ENCODE measurements at places on chromosomes 16 and 17.
A peak's percentile ranks its signal among the peaks of the same experiment; 100 is the strongest.

- DNase-seq = no peak
These were observed 1.9 kb downstream of the PMP22 start for GRCh38 chr17:15263206-15263579.

- peak; percentile 91 for DNase-seq
These were observed 3.7 kb upstream of the CNP start for GRCh38 chr17:41962768-41963434.

- no peak for DNase-seq
These were observed 134.6 kb upstream of the IRX3 start for GRCh38 chr16:54421220-54421619.

GRCh38 chr17:78168903-78169793, 767 bp downstream of the SYNGR2 start:
- no peak for DNase-seq

GRCh38 chr16:65271996-65272395, 150.1 kb upstream of the CDH11 start:
- DNase-seq = no peak

DNA sequence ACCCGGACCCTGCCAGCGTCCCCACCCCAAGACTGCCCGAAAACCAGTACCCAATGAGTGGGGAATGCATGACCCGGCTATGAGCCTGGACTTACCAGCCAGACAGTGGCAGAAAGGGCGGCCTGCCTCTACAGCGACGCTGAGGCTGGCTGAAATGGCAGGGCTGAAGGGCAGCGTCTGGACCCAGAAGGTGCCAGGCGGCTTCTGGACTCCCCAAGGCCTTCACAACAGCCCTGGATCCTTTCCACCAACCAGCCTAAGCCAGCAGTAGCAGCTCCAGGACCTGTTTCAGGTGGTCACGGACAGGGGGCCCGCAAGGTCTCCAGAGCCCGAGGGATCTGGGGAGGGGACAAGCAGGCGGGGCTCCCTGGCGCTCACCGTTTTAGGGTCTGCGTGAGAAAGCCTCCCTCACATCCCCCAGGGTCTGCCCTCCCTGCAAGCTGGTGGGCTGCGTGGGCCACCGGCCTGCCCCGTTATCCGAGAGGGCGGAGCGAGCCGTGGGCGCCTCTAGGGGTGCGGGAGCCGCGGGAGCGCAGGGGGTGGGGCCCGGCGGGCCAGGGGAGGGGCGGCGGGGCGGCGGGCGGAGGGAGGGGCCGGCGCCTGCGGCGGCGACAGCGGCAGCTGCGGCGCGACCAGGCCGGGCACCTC, at the start of gene RIPOR1:
Gene RIPOR1, plus strand, starts transcription at position 608 of the 648 bp plus-strand sequence. CDS start 9,618 bp downstream, outside the sequence.
- DNase-seq = peak; percentile 50

DNA sequence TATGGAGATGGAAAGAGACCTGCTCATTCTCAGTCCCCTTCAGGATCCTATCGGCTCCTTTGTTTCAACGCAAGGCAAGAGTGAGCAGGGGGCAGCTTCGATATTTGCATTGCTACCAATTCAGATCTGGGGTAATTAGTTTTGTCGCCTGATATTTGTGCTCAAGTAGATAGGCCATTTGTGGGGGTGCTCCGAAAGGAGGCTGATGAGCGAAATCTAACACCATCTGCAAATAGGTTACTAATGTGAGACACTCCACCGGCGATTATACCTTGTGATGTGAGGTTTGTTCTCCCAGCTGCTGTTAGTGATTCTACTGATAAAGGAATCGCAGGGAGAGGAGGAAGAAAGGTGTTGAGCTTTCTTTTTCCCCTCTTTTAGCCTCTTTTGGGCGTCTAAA, 31.5 kb downstream of the WSCD1 start:
- DNase-seq = no peak

- DNase-seq = no peak
These were observed 139.8 kb downstream of the KATNIP start for GRCh38 chr16:27689711-27690110.

- no peak for DNase-seq
These were observed 42.8 kb downstream of the PHKB start for GRCh38 chr16:47503936-47504335.

- no peak for DNase-seq
These were observed 62.3 kb downstream of the ZDHHC7 start for GRCh38 chr16:84948851-84949610.

GRCh38 chr16:73610605-73611156, 562.8 kb upstream of the ZFHX3 start:
- no peak for DNase-seq

DNA sequence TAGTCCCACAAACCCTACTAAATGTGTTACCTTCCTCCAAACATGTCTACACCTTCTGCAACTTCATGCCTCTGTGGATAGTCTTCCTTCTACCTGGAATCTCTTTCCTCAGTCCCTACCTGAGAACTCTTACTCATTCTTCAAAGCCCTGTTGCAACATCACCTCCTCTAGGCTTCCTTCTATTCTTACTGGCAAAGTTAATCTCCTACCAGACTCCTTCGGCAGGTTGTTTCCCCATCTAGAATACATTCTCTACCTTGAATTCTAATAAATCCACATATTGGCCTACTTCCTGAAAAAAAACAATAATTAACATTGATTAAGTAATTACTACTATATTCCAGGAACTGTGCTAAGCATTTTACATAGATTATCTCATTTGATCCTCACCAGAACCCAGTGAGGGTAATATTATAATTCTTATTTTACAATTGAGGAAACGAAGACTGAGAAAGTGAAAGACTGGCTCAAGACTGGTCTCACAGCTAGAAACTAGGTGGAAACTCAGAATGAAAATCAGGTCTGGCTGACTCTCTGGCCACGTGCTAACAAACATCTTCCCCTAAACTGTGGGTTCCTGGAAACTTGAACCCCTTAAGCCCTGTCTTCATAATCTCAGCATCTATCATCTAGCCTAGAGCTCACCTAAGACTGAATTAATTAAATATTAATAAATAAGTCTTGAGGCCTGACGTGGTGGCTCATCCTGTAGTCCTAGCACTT, 4.6 kb upstream of the STAT3 start:
- no peak for DNase-seq

GRCh38 chr17:74819801-74820436, 39.8 kb downstream of the GRIN2C start:
- DNase-seq = no peak

DNA sequence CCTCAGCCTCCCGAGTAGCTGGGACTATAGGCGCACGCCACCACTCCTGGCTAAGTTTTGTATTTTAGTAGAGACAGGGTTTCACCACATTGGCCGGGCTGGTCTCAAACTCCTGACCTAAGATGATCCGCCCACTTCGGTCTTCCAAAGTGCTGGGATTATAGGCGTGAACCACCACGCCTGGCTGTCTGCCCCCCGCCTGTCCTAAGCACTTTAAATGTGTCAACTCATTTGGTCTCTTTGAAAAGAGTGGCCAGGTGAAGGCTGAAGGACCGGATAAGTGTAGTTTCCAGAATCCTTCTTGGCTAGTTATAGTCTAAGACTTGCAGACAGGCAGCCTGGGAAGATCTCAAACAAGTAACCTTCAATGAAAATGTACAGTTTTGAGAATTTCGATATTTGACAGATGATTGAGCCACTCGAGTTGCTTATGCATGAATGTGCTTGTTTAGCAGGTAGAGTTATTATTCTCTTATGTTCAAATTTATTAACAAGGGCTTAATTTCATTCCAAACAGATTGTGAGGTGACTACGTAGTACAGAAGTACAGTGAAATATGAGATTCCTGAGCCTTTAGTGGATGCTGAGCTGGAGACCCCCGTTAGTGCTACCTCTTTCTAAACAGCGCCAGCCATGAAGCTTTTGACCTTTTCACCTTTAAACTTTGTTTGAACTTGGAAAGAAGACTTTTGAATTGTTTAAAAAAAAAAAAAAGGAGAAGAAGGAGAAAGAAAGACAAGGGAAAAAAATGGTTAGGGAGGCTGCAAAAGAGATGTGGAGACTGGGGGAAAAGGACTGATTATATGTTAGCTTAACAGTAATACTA, 164.4 kb upstream of the TBX2 start:
- DNase-seq = no peak

DNA sequence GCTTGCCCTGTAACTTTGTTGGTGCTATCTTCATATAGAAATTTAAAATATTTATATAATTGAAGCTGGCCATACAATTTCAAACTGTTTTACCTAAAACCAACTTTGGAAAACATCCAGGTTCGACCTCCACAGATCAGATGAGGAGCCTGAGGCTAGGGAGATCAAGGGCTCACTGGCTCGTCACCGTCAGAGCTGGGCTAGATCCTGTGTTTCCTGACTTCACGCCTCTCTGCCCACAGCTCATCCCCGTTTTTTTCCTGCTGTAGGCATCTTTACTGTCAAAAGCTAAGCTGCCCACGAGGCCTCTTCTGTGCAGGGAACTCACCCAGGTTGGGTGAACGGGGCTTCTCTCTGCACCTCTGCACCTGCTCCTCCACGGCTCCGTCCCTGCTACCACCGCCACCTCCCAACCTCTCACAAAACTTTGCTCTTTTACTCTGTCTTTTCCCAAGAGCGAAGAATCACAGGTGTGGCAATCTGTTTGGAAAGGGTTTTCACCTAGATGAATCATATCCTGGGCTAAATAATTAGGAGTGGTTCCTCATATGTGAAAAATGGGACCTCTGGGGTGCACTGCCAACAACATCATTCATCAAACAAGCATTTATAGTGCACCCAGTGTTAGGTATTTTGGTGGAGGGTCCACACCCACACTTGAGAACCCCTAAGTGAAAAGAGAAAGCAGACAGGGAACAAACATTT, 24.8 kb upstream of the KDM6B start:
- DNase-seq = no peak

DNA sequence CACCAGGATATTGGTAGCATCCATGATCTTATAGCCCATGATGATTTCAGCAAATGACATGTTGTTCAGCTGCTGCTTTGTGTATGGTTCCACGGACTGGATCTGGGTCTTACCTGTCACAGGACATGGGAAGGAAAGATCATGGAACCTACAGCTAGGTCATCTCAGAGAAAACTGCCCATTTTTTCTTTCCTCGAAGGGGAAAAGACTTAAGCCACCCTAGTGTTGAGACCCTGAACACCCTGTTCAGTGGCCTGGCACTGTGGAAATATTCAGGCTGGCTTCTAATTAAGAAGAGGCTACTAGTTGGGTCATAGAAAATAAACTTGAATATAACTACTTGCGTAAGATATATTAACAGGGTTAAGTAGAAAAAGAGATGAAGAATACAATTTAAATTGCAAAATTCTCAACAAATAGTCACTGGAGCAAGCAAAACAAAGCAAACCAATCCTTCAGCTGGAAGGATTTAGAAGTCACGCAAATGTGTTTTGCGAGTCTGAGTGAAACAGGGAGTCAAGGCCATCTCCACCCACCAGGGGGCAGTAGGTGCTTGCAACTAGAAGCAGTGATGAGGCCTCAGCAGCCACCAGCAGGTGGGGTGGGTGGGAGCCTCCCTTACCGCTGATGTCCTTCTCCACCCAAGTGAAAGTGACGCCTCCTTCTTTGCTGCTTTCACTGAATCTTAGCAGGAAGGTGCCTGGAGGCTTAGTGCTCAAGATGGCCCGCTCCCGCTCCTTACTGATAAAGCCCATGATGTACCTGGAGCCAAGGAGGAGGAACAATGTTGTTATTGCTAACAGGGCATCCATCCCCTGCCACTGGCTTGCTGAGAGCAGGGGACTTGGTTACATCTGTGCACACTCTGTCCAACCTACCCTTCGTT, 34.3 kb downstream of the STAT5A start:
- DNase-seq = peak; percentile 95

DNA sequence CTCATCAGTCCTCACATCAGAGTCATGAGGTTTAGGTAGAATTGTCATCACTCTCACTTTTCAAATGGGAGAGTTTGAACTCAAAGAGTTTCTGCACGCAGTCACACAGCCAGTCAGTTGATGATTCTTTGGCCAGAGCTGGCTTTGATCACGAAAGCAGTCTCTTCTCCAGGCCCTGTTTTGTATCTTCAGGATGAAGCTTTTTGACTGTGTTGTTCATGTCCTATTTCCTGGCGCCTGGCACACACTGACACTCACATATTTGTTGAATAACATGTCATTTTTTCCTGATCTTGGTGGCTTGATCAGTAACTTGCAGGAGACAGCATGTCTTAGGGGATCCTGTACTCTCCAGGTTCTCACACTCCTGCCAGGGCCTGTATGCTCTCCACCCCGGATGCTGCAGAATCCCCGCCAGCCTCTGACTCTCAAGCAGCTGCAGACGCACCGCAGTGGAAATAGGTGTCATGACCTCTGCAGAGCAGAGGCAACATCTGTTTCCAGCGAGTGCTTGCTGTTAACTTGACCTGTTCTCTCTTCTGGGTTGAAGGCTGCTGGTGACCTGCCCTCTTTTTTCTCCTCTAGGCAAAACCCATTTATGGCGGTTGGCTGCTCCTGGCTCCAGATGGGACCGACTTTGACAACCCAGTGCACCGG, 33.0 kb downstream of the MPRIP start:
- DNase-seq = no peak

- peak; percentile 66 for DNase-seq
These were observed 10.5 kb upstream of the ITGAD start for GRCh38 chr16:31382485-31383161.

GRCh38 chr17:29524692-29525091, 42.1 kb downstream of the ABHD15 start:
- DNase-seq = no peak

DNA sequence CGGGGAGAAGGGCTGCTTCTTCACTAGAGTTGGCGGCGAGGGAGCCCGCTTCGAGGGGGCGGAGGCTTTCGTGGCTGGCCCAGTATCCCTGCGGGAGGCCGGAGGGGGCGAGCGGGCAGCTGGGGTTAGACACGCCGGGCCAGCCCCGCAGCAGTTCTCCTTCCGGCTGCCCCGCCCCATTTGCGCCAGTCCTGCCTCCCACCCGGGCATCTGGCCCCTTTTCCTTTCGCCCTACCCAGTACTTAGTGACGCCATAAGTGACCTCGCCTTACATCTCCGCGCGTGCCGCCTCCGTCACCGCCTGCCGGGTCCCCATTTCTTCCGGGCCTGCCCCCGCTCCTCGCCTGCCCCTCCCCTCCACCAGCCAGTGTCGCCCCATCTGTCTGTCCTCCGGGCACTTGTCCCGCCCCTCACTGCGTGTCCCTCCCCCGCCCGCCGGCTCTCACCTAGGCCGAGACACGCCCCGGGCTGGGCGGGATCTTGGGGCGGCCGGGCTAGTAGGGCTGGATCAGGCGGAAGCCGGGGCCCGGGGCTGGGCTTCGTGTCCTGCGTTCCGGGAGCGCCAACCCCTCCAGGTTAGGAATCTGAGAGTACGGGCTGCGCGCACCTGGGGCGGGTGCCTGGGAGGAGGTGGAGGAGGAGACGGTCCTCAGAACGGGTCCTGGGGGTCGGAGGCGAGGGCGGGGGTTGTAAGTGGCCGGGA, 14.3 kb downstream of the SPATA32 start:
- DNase-seq = peak; percentile 63

DNA sequence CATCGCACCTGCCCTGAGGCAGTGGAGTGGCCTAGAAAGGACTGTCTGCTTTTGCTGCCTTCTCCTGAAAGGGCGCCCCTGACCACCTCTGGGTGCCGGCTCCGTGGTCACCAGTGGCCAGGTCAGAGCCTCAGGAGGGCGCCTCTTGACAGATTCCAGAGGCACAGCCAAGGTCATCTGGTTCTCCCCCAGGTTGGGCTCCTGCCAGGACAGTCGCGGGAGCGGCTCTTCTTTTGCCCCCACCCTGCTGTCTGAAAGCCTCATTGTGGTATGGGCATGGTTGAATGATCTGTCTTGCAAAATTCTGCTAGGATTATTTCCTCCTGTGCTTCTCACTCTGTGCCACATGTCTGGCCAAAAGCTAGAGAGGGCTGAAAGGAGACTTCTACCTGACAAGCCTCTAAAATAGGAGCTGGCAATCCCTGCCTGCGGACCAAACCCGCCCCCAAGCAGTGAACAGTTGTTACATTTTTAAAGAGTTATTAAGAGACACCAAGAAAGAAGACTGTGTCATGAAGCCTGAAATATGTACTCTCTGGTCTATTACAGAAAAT, 82.8 kb downstream of the SNX29 start:
- no peak for DNase-seq

- DNase-seq = no peak
These were observed 1.9 kb downstream of the TSEN54 start for GRCh38 chr17:75518201-75518600.
